Mesenchymal stem cell (in vitro differentiated cells and primary cell): ENCODE measurements at places on chromosomes 16 and 17.

- peak; percentile 50 for DNase-seq
Observed at GRCh38 chr17:39225959-39226683, 376 bp upstream of the STAC2 start.

DNA sequence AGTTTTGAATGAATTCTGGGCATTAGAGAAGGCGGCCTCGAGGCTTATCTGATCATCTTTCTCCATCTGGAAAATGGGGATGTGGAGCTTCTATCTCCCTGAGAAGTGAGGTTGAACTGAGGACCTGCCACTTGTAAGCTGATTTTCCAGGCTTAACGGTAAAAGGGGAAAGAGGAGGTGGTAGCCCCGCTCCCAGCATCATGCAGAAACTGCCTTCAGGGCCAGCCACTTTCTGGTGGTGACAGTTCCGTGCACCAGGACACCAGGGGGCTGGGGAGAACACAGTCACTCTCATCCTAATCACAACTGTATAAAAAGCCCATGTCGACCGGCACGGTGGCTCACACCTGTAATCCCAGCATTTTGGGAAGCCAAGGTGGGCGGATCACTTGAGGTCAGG, 20.9 kb upstream of the CPSF4L start:
- no peak for DNase-seq

- DNase-seq, result no peak
Observed at GRCh38 chr16:6131526-6132050, 1034.0 kb upstream of the EEF2KMT start.

DNA sequence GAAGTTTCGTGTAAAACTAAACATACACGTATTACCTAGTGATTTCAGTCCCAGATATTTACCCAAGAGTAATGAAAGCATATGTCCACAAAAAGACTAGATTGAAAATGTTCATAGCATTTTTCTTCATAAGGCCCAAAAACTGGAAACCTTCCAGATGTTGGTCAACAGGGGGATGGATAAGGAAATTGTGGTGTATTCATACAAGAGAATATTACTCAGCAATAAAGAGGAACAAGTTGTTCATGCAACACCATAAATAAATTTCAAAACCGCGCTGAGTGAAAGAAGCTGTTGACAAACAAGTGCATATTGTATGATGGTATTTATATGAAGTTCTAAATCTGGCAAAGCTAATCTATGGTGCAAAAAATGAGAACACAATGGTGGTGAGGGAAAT, 54.1 kb upstream of the NFAT5 start:
- DNase-seq, result no peak
